Stimulated activated CD4-positive, alpha-beta T cell treated with anti-CD3 and anti-CD28 coated beads, Interleukin-1b, Interleukin-23, amount 100 ng/mL, for 24 hours (primary cell): ENCODE measurements at places on chromosomes 7 and 10.

GRCh38 chr7:133873187-133873586 lies 254.0 kb upstream of the LRGUK start:
- DNase-seq, result no peak

DNA sequence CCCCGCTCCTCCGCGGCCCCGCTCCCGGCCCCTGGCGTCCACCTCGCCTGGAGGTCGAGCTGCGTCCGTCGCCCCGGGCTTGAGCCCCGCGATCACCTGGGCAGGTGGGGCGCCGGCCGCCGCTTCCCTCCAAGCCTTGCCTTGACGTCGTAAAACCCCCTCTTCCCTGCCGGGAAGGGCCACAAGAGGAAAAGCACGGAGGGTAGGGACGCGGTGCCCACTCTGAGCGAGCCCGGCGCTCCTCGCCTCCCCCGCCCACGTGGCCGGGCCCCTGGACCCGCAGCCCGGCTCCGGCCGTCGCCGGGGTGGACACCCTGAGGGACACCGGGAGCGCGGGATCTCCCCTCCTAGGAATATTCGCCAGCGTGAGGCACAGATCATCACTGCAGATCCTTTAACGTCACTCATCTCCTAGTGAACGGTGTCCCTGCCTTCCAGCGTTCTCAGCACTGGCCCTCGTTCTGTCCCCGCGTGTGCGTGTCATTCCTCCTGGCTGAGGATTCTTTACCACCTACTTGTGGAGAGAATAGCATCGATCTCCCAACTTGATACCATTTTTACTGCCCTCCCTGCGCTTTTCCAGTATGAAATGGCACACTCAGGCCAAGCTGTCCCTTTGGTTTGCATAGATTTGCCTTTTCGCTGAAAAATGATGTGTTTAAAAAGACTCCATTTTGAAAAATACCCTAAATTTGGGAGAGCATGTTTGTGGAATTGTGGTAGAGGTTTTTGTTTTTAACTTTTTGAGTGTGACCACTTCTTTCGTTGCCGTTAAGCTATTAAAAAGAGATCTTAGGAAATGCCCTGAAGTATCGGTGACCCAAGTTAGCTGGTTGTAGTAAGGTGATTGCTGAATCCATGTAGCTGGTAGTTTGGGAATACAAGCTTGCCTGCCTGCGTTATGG lies 649 bp downstream of the ACTR3B start:
- DNase-seq, result no peak

DNA sequence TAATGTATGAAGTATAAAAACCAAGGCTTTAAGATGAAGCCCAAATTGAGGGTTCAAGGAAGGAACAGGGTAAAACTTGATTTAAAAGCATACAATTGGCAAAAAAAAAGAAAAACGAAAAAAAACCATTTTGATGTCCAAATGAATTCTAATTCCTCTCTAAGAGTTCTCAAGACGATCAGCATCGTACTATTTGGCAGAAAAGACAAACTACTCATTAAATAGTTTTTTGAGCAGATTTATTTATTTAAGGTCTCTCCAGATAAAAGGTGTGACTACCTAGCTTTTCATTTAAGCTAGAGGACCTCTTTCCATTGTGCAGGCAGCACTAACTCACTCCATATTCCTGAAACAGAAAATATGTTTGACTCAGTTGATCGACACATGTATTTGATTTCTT lies 245.0 kb downstream of the KIAA1217 start:
- no peak for DNase-seq

GRCh38 chr10:123926401-123927264 lies 35.0 kb upstream of the CPXM2 start:
- DNase-seq, result no peak

- DNase-seq, result no peak
Observed at GRCh38 chr10:103849880-103850571, 5.3 kb downstream of the SH3PXD2A start.

DNA sequence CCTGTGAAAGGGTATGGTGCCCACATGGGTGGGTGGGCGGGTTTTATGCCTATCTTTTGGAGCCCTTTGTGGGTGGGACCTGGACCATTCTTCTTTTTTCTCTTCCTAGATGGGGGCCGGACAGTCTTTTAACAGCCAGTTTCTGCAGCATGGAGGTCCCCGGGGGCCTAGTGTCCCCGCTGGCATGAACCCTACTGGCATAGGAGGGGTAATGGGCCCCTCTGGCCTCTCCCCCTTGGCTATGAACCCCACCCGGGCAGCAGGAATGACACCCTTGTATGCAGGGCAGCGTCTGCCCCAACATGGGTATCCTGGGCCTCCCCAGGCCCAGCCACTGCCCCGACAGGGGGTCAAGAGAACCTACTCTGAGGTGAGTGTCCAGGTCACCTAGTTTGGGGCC lies 9.1 kb downstream of the ZMIZ2 start:
- DNase-seq, result no peak

GRCh38 chr7:130216750-130217149 lies 9.1 kb downstream of the SSMEM1 start:
- no peak for DNase-seq

DNA sequence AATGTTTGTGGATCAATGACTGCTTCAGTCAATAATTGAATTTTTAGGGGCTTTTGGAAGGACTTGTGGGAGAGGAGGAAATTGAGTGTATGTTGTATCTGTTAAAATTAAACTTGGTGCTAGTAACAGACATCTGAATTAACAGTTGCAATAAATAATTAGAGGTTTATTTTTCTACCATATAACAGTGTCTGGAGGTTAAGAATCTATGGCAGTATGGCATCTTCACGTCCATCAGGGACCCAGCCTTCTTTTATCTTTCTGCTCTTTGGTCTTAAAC lies 72.8 kb upstream of the HABP2 start:
- DNase-seq, result no peak

GRCh38 chr10:51952056-51952455 lies 252.7 kb upstream of the CSTF2T start:
- DNase-seq, result no peak

GRCh38 chr7:42314696-42315095 lies 77.7 kb upstream of the GLI3 start:
- no peak for DNase-seq

- no peak for DNase-seq
Observed at GRCh38 chr10:73887294-73888039, 13.1 kb upstream of the CAMK2G start.

GRCh38 chr10:23157239-23157681 lies 34.9 kb upstream of the PTF1A start:
- DNase-seq, result no peak
